GM23338 (cell line): ENCODE measurements at places on chromosomes 2 and 18. TPM values are rescaled to one million over a fixed set of nuclear protein-coding genes. Genes with fewer than 3 reads are reported as not detected.

SPOPL gene
- 3.1 and 4.5 TPM in 2 replicates for polyA plus RNA-seq

RUFY4 gene
- 0.27 and 0.89 TPM in 2 replicates for polyA plus RNA-seq

HNMT gene
- 3.1 and 3.3 TPM in 2 replicates for polyA plus RNA-seq

COL3A1 gene
- polyA plus RNA-seq: 0.31 TPM in 2 replicates

LINC00305 gene
- polyA plus RNA-seq: not detected in 2 replicates

PKDCC gene
- 7.0 and 9.3 TPM in 2 replicates for polyA plus RNA-seq

SOWAHC gene
- 7.0 and 7.4 TPM in 2 replicates for polyA plus RNA-seq

NDUFAF7 gene
- 44.3 and 58.2 TPM in 2 replicates for polyA plus RNA-seq

BMP10 gene
- not detected in 2 replicates for polyA plus RNA-seq

DPYSL5 gene
- polyA plus RNA-seq: 2.6 and 3.1 TPM in 2 replicates

NT5DC4 gene
- not detected in 2 replicates for polyA plus RNA-seq

HRH4 gene
- 0.07 TPM in 1 of 2 replicates, not detected in the other for polyA plus RNA-seq

ASXL2 gene
- 6.6 and 7.0 TPM in 2 replicates for polyA plus RNA-seq
